ENCODE measurements at places on chromosomes 3 and 15.

- DNase-seq: no peak
Measured at GRCh38 chr3:53589201-53589600, 94.8 kb downstream of the CACNA1D start.

DNA sequence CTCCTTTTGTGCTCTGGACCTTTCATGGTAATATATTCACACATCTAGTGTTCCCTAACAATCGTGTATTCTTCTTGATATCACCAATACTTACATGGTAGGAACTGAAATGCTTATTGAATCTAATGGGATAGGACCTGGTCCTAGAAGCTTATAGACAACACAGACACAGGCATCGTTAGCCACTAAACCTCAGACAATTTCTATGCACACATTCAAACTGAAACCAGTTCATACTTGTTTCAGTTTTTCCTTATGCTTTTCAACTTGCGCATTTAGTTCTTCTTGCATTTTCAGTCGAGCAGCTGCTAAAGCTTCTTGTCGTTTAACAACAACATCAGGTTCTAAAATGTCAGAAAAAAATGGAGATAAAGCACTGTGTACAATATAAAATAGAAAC lies 2.3 kb downstream of the SELENOS start:
- no peak for DNase-seq

GRCh38 chr15:92452143-92452542 lies 58.5 kb downstream of the ST8SIA2 start:
- DNase-seq: no peak

DNA sequence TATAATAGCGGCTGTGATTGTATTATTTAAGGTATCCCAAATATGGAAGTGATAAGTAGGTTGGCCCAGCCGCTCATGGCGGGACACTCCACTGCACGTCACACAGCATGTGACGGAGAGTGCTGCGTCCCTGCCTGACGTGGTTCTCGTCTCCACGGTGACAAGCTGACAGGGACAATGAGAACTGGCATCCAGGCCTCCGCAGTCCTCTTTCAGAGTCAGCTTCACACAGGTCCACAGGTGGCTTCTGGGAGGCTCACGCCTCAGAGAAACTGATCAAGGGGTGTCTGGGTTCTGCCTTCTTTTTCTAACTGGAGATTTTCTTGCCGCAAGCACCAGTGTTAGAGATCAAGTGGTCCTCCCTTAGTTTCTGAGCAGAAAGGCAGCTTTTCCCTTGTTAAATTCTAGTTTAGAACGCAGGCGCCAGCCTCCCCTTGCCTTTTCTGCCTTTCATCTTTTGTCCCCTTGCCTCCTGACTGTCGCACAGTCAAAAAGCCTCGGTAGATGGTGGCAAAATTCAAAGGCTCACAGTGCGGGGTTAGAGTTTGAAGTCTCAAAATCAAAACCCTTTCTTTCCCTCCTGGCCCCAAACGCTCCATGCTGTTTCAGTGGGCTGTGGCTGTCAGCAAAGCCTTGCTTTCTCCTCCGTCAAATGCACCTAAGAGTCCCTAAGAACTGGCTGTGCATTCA lies 120.9 kb downstream of the ATP10A start:
- DNase-seq: no peak

- DNase-seq: no peak
Measured at GRCh38 chr3:26562021-26562768, 60.4 kb upstream of the LRRC3B start.

- DNase-seq: no peak
Measured at GRCh38 chr3:71401695-71402231, 181.8 kb downstream of the FOXP1 start.

DNA sequence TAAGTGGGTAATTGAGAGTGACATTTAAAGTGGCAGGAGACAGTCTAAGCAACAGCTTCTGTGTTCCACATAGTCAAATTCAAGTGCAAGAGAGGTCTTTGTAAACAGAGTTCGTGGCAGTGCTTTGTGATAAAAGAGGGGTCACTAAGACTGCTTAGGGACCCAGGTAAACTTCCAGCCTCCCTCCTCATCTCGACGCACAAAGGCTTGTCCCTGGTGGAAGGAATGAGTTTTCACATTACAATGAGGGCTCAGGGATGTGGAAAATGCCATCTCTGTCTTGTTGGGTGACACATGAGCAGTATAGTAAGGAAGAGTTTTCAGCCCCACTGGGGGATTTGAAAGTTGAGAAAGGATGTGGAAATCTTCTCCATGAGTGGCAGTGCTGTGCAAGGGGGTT lies 7.3 kb downstream of the GMNC start:
- no peak for DNase-seq

- no peak for DNase-seq
Measured at GRCh38 chr15:89745131-89745530, 5.9 kb downstream of the MESP1 start.

DNA sequence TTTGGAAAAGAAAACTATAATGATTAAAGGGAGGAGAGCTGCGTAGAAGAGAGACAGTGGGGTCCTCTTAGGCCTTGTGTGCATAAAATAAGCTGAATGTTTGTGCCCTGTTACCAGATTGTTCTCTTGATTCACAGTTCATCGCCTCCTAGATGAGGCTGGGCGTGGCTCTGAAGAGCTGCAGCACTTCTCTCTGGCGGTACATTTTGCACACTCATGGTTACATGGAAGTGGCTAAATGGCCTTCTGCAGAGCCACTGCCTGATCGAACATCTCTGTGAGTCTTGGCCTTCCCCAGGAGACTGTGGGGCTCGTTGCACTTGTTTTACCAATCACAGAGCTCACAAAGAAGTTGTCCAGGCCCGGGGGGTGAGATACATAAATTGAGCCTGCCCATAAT lies 208.8 kb downstream of the GABRG3 start:
- no peak for DNase-seq

DNA sequence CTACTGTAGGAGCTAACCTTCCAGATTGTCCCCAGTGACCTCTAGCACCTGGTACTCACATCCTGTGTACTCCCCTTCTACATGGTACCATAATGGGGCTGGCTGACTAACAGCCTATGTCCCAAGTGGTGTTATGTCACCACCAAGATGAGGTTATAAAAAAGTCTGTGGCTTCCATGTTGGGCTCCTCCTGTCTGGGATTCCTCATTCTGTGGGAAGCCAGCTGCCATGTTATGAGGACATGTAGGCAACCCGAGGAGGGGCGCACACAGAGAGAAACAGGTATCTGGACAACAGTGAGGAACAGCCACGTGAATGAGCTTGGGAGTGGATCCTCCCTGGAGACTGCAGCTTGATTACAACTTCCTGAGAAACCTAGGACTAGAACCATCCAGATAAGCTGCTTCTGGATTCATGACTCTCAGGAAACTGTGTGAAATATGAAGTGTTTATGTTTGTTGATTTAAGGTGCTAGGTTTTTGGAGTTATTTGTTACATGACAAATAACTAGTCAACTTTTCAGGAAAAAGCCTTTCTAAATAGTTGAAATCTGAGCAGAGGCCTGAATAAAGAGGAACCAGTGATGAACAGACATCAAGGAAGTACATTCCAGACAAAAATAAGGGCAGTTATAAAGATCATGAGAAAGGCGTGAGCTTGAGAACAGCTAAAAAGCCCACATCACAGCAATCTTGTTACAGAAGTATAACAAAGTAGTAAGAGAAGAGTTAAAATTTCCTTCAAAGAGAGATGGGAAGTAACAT lies 21.7 kb downstream of the GOLIM4 start:
- DNase-seq: no peak

Measured in T1000 (cell line).